Kidney epithelial cell (primary cell): ENCODE measurements at places on chromosomes 1 and 21. TPM values are rescaled to one million over a fixed set of nuclear protein-coding genes. Genes with fewer than 3 reads are reported as not detected.

CAPN8 gene
- total RNA-seq: not detected in 2 replicates

SPATA1 gene
- not detected in 2 replicates for total RNA-seq

ZMYND12 gene
- total RNA-seq: 0.46 and 0.48 TPM in 2 replicates

TOR1AIP1 gene
- 43.0 and 49.2 TPM in 2 replicates for total RNA-seq

OR10Z1 gene
- total RNA-seq: not detected in 2 replicates

KRTAP11-1 gene
- not detected in 2 replicates for total RNA-seq

PDIK1L gene
- total RNA-seq: 6.6 and 6.8 TPM in 2 replicates

DISP1 gene
- 4.7 and 7.1 TPM in 2 replicates for total RNA-seq

SLC45A1 gene
- total RNA-seq: 0.79 and 1.5 TPM in 2 replicates

GCLM gene
- 9.6 and 11.2 TPM in 2 replicates for total RNA-seq

S100A7 gene
- total RNA-seq: not detected in 2 replicates

ADGRB2 gene
- 1.5 and 2.6 TPM in 2 replicates for total RNA-seq

OR10K1 gene
- total RNA-seq: not detected in 2 replicates

OLFML3 gene
- 0.17 and 1.4 TPM in 2 replicates for total RNA-seq

IL19 gene
- not detected in 2 replicates for total RNA-seq

PCP4 gene
- 1.2 TPM in 1 of 2 replicates, not detected in the other for total RNA-seq

DRAXIN gene
- total RNA-seq: 2.8 and 4.5 TPM in 2 replicates

AMPD1 gene
- 0.07 TPM in 1 of 2 replicates, not detected in the other for total RNA-seq

DPT gene
- not detected in 2 replicates for total RNA-seq

WNT4 gene
- 0.14 and 0.58 TPM in 2 replicates for total RNA-seq

CCDC27 gene
- not detected in 2 replicates for total RNA-seq

PADI4 gene
- not detected in 2 replicates for total RNA-seq

LRRN2 gene
- total RNA-seq: 7.6 and 10.8 TPM in 2 replicates

TACSTD2 gene
- 169 and 183 TPM in 2 replicates for total RNA-seq

RTCA gene
- total RNA-seq: 32.6 and 42.3 TPM in 2 replicates

SDC3 gene
- total RNA-seq: 36.4 and 49.0 TPM in 2 replicates

IGSF3 gene
- 34.8 and 39.0 TPM in 2 replicates for total RNA-seq

DNAJC28 gene
- 2.4 and 3.1 TPM in 2 replicates for total RNA-seq

NR5A2 gene
- total RNA-seq: not detected in 2 replicates

CIART gene
- 1.8 and 2.4 TPM in 2 replicates for total RNA-seq

UBQLN4 gene
- 28.2 and 30.5 TPM in 2 replicates for total RNA-seq

NTMT2 gene
- total RNA-seq: not detected in 2 replicates

GATAD2B gene
- 12.2 and 12.7 TPM in 2 replicates for total RNA-seq

NMNAT2 gene
- 0.27 and 1.0 TPM in 2 replicates for total RNA-seq

C1orf141 gene
- total RNA-seq: not detected in 2 replicates

SHISAL2A gene
- total RNA-seq: not detected in 2 replicates

MSH4 gene
- 0.08 and 0.27 TPM in 2 replicates for total RNA-seq

PTGFR gene
- total RNA-seq: 0.21 and 0.38 TPM in 2 replicates

CRABP2 gene
- total RNA-seq: 24.5 and 29.5 TPM in 2 replicates

NBPF4 gene
- not detected in 2 replicates for total RNA-seq

LCE1E gene
- total RNA-seq: not detected in 2 replicates

ADORA1 gene
- 5.6 and 7.0 TPM in 2 replicates for total RNA-seq

ZNF436 gene
- total RNA-seq: 7.3 and 11.7 TPM in 2 replicates

OPRD1 gene
- total RNA-seq: 0.21 and 0.34 TPM in 2 replicates

KCNJ9 gene
- not detected in 2 replicates for total RNA-seq

UBASH3A gene
- not detected in 2 replicates for total RNA-seq

SLC30A10 gene
- not detected in 2 replicates for total RNA-seq

NPHS2 gene
- 1.7 and 2.5 TPM in 2 replicates for total RNA-seq

RYR2 gene
- total RNA-seq: not detected in 2 replicates

HHAT gene
- 12.9 and 15.0 TPM in 2 replicates for total RNA-seq

LELP1 gene
- total RNA-seq: not detected in 2 replicates

TCEA3 gene
- 3.7 and 6.8 TPM in 2 replicates for total RNA-seq

DCDC2B gene
- total RNA-seq: not detected in 2 replicates

BTBD8 gene
- 3.3 and 3.6 TPM in 2 replicates for total RNA-seq

MAGI3 gene
- total RNA-seq: 3.7 and 6.7 TPM in 2 replicates

EDN2 gene
- 0.96 TPM in 1 of 2 replicates, not detected in the other for total RNA-seq

KCNN3 gene
- total RNA-seq: 0.04 and 0.34 TPM in 2 replicates

TTLL10 gene
- total RNA-seq: 0.27 TPM in 1 of 2 replicates, not detected in the other

TDRD5 gene
- total RNA-seq: 0.34 and 0.54 TPM in 2 replicates
